Activated CD4-positive, alpha-beta memory T cell treated with anti-CD3 and anti-CD28 coated beads, Interleukin-2, amount 10 ng/mL, durations not matched to agents 7 days and 5 days (primary cell): ENCODE measurements at places on chromosomes 16 and 17. TPM values are rescaled to one million over a fixed set of nuclear protein-coding genes. Genes with fewer than 3 reads are reported as not detected.

- H3K27ac ChIP-seq: no peak overlapping the region
- peaks cover 5% of the 10 kb centered on the region for H3K4me1 ChIP-seq
- DNase-seq: no peak
- no peaks in the 10 kb centered on the region for H3K27me3 ChIP-seq
- no peak overlapping the region for H3K4me3 ChIP-seq
- H3K36me3 ChIP-seq: peaks cover 38% of the 10 kb centered on the region
These were observed 102.2 kb downstream of the HIC1 start for GRCh38 chr17:2157081-2157480.

- no peak overlapping the region for H3K4me3 ChIP-seq
- H3K27ac ChIP-seq: peak overlapping the region; percentile 85
- H3K36me3 ChIP-seq: peaks cover 37% of the 10 kb centered on the region
- DNase-seq: no peak
These were observed 386.5 kb downstream of the SLC39A11 start for GRCh38 chr17:72705905-72706395.

DNA sequence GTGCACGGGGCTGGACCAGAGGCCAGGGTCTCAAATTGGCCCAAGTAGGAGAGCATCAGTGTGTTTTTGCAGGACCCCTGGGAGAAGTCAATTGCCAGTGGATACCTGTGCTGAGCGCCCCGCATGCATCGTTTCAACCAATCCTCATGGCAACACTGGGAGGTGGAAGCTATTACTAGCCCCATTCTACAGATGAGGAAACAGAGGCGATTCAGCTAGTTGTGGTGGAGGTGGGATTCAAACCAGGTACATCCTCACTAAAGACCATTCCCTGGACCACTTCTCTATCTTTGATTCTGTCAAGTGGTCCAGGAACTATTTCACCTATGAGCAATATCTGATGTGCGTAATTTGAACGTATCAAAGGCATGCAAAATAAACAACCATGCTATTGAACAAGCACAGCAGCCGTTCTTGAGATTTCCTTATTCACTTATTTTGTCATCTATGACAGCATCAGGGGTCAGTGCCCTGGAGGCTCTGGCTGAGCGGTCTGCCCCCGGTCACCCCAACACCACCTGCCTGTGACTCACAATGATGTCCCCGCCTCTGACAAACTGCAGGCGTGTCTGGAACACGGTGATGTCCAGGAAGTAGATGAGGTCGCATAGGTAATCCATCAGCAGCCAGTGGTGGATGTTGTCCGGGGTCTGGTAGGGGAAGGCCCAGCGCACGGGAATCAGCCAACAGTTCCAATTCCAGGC, 54.0 kb downstream of the CNGB1 start:
- no peak overlapping the region for H3K4me3 ChIP-seq
- DNase-seq: no peak
- H3K27ac ChIP-seq: no peak overlapping the region
- peaks cover 3% of the 10 kb centered on the region for H3K27me3 ChIP-seq
- H3K4me1 ChIP-seq: no peaks in the 10 kb centered on the region

MLX gene
- 53.8 TPM for total RNA-seq

CLEC3A gene
- not detected for total RNA-seq

PSMD12 gene
- total RNA-seq: 50.0 TPM

ZNF286A gene
- 18.1 TPM for total RNA-seq
